Activated CD4-positive, alpha-beta T cell treated with anti-CD3 and anti-CD28 coated beads for 4 hours (primary cell): ENCODE measurements at places on chromosomes 12 and 14.

DNA sequence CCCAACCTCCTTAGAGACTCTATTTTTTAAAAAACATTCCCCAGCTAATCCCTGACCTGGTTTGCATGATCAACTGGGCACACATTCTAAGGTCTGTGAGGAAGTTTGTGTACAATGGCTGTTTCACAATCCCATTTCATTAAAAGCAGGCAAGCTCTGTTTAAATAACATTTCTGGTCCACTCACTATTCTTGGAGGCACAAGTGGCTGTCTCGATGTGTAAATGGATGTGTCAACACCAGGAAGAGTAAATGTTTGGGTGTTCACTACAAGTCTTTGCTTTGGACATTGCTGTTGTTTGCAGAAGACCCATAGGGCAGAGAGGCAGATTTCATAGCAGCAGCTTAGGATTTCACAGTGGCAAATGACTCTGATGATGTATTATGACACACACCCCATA is 98.3 kb downstream of the PDZRN4 start:
- DNase-seq = no peak

GRCh38 chr12:109840305-109841074 is 7.3 kb upstream of the TRPV4 start:
- DNase-seq = no peak

- no peak for DNase-seq
Measured at GRCh38 chr12:65891987-65892481, 67.8 kb downstream of the HMGA2 start.

DNA sequence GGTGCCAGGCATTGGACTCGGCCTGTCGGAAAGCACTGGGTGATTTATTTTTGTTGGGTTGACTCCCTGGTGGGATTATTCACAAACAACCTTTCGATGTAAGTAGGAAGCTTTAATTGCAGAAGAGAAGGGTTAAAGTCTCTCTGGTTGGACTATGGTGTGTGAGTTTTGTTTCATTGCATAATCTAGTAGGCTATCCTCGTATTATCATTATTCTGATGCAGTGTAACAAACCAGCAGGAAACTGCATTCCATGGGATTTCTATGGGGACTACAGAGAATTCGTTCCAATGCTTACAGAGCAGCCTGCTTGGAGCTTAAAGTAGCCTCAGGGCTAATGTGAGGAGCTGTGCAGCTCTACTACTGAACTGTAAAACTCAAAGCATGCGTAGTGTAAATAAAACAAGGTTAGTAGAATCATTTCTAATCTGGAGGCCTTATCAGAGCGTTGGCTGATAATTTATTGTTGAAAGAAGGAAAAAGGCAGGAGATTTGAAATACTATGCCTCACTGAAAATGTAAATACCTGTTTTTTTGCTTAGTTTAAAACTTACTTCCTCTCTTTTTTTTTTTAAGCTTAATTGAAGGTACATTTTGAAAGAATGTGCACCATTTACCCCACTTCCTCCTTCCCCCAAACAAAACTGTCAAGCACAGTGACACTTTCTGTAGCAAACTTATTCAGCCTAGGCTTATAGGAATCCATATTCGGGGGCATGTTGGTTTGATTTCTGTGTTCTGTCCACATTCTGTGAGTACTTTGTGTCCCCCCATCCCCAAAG is 226.7 kb downstream of the NPAS3 start:
- DNase-seq = no peak

DNA sequence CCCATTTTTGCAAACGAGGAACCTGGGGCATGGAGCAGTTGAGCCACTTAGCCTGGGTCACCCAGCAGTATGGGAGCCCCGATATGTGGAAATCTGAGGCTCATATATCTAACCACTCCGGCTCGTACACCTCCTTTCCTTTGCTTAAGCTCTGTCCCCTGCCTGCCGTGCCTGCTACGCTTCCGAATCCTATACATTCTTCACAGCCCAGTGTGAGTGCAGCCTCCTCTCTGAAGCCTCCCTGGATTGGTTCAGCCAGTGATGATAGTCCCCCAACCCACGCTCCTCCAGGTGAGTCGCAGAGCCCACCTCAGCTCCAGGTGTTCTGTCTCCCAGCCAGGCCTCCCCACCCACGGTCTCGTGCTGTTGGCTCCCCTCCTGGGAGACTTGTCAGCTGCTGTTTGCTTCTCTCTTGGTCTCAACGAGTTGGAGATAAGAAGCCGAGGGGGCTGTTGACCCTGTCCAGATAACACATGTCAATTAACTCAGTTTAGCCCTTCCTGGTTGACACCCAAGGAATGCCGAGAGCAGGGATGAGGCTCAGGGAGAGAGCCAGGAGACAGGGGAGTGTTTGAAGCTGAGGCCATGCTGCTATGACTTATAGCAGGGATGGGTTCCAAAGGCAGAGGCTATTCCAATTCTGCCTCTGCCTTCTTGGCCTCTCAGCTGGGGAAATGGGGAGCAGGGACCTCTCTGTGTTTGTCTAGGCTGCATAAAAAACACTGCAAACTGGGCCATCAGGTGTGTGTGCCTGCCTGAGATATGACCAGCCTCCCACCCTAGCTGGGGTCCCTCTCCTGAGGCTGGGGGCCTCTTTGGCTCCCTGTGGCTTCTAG is 19.0 kb downstream of the SDSL start:
- no peak for DNase-seq
